ENCODE measurements at places on chromosomes 4 and X.

GRCh38 chrX:23726191-23726590, 16.9 kb downstream of the ACOT9 start:
- DNase-seq: no peak

- no peak for DNase-seq
Observed at GRCh38 chrX:1700757-1701156, 85.9 kb downstream of the ASMT start.

GRCh38 chr4:80918004-80918403, 112.5 kb upstream of the BMP3 start:
- peak; percentile 3 for DNase-seq

- no peak for DNase-seq
Observed at GRCh38 chrX:51026862-51027261, 116.3 kb downstream of the BMP15 start.

GRCh38 chr4:120314969-120315368, 248.3 kb upstream of the MAD2L1 start:
- no peak for DNase-seq

GRCh38 chrX:103440621-103441020, 64.3 kb downstream of the BEX3 start:
- DNase-seq: no peak

GRCh38 chr4:21753084-21753760, 195.3 kb downstream of the KCNIP4 start:
- DNase-seq: no peak

GRCh38 chrX:653306-653705, 22.7 kb downstream of the SHOX start:
- DNase-seq: no peak

- DNase-seq: no peak
Observed at GRCh38 chrX:63012574-63012973, 338.6 kb downstream of the SPIN4 start.

DNA sequence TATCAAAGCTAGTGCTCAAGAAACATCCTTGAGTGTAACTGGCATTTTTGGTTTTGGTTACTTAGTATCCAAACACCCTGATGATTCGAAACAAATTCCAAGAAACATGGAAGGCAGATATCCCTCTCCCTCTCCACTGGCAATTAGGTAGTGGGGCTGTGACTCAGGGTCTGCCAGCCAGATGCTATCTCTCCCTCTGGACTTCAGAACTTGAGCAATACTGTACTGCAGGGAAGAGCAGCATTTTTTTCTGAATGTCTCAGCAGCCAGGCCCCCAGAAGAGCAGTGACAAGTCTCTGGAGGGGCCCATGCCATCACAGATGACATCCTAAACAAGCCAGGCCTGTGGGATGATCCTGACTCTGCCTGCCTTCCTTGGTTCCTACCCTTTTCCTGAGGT, 37.3 kb upstream of the BCORL1 start:
- peak; percentile 26 for DNase-seq

DNA sequence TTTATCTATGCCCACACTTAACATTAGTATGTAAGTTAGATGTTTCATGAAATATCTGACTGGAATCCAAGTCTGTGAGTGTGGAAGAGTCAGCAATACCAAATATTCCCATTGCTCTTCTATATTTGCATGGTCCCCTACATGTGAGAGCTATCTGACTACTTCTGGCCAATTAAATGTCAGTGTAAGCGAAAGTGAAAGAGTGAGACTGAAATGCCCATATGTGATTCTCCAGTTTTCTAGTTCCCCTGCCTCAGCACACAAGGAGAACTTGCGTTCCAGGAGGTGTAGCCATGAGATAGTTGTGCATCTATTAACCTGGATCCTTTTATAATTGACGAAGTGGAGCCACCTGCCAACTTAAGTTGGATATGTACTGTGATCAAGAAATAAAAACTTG, 50.1 kb upstream of the GLRB start:
- DNase-seq: no peak

GRCh38 chr4:72076562-72076961, 44.8 kb downstream of the NPFFR2 start:
- no peak for DNase-seq

- DNase-seq: no peak
Observed at GRCh38 chrX:71131510-71131909, 13.1 kb downstream of the MED12 start.

DNA sequence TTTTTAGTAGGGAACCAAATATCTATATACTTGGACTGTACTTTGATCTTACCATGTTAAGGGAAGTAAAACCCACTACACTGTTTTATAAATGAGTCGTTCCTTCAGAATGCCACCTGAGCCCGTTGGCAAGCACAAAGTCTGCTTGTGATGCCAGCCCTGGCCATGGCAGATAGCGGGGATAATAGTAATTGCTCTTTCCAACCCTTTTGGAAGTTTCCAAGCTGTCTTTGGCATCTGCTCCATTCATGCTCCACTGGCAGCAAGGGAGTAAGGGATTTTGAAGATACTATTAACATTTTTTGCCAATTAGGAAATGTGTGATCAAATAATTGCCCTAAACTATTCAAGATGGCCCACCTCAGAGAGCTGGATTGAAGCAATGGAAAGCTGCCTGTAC, 689.2 kb upstream of the SLIT2 start:
- DNase-seq: no peak

Data from fibroblast of gingiva (primary cell).